Activated CD4-positive, alpha-beta T cell treated with anti-CD3 and anti-CD28 coated beads, Interleukin-2, amount 10 ng/mL, durations not matched to agents 24 days and 14 days (primary cell): ENCODE measurements at places on chromosomes 16 and 17.
A peak's percentile ranks its signal among the peaks of the same experiment; 100 is the strongest.

GRCh38 chr17:45702666-45703266 lies 81.4 kb upstream of the CRHR1 start:
- H3K4me1 ChIP-seq: peaks cover 12% of the 10 kb centered on the region
- no peak overlapping the region for H3K4me3 ChIP-seq
- H3K36me3 ChIP-seq: no peaks in the 10 kb centered on the region
- no peak overlapping the region for H3K27ac ChIP-seq
- DNase-seq: no peak

DNA sequence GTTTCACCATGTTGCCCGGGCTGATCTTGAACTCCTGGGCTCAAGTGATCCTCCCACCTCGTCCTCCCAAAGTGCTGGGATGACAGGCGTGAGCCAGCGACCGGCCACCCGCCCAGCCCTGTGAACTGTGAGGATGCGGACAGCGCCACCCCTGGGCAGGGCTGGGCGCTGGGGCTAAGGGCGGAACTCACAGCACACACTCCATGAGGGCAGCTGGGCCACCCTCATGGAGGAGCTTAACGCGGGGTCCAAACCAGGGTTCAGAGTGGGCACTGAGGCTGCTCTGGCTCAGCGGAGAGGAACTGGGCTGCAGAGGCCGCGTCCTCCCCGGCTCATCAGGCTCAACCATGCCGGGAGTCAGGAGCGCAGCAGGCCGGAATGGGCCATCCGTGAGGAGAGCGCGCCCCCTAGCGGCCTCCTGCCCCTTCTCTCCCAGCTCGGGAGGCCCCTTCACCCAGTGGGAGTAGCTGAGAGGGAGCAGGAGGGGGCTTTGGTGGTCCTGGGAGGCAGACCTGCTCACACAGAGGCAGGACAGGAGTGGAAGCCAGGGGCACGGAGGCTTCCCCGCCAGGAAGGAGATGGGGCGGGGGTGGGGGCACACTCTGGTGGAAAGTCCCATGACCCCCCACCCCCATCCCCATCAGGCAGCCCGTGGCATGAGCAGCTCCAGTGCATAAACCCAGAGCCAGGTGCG lies 13.8 kb downstream of the CORO7 start:
- H3K27ac ChIP-seq: no peak overlapping the region
- peaks cover 41% of the 10 kb centered on the region for H3K36me3 ChIP-seq
- H3K4me3 ChIP-seq: no peak overlapping the region
- peaks cover 2% of the 10 kb centered on the region for H3K4me1 ChIP-seq
- H3K27me3 ChIP-seq: no peaks in the 10 kb centered on the region
- DNase-seq: peak; percentile 91

DNA sequence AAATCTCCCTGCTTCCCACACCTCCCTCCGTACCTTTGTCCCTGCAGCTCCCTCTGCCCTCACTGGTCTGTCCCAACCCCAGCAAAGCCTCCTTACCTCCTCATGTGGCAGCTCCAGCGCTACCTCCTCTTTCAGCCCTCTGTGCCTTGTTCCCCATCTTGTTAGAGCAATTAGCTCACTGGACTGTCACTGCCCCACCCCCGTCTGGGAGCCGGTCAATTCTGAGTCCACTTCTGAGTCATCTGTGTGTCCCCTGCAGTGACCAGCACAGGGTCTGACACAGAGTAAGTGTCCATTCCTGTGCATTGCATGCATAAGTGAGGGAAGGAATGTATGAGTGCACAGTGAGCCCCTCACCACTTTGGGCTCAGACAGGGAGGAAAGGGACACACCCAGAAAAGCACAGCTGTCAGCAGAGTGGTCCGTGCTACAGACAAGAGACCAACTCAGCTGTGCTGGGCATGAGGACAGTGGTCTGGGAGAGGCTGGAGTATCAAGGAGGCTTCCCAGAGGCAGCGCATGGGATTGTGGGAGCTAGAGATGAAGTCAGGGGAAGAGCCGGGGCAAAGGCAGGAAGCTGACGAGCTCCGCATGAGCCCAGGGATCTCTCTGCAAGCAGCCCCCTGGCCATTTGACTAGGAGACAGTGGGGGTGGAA lies 45.9 kb downstream of the PITPNM3 start:
- no peaks in the 10 kb centered on the region for H3K36me3 ChIP-seq
- no peak overlapping the region for H3K27ac ChIP-seq
- DNase-seq: no peak
- peaks cover 13% of the 10 kb centered on the region for H3K27me3 ChIP-seq

DNA sequence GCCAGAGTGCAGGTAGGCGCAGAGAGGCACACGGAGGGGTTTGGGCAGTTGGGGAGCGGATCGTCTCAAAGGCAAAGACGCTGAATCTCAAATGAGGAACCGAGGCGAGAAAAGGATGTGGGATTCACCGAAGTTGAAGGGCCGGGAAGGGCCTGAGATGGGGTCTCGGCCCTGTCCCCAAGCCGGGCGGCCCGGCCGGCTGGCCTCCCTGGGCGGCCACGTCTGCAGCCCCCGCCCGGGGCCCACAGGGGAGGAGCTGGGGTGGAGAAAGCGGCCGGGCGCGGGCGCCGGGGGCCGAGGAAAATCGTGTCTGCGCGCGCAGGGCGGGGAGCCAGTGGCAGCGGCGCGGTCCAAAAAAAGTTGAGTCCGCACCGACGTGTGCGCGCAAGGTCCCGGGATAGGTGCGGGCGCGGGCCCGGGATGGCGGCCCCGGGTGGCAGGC lies 458 bp downstream of the SLC12A4 start:
- H3K36me3 ChIP-seq: no peaks in the 10 kb centered on the region
- DNase-seq: peak; percentile 87
- H3K4me3 ChIP-seq: peak overlapping the region; percentile 97
- peak overlapping the region; percentile 95 for H3K27ac ChIP-seq

DNA sequence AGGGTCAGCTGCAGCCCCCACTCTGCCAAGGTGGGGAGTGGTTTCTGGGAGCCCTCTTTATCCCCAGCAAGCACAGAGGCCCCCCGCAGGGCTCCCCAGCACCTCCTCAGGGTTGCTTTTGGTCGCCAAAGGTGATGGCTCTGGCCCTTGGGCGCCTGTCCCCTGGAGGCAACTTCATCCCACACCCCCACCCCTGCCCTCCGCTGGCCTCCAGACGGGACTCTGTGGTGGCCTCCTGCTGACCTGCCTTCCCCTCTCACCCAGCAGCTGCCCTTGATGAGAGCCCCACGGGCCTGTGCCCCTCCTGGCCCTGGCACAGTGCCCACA lies 7.8 kb upstream of the RHOT2 start:
- H3K27ac ChIP-seq: no peak overlapping the region
- H3K36me3 ChIP-seq: peaks cover 2% of the 10 kb centered on the region
- DNase-seq: no peak
- no peak overlapping the region for H3K4me3 ChIP-seq
- H3K4me1 ChIP-seq: peaks cover 4% of the 10 kb centered on the region

GRCh38 chr17:81550285-81550684 lies 1.9 kb downstream of the FAAP100 start:
- H3K4me1 ChIP-seq: peaks cover 24% of the 10 kb centered on the region
- H3K4me3 ChIP-seq: peak overlapping the region; percentile 91
- H3K27me3 ChIP-seq: no peaks in the 10 kb centered on the region
- peaks cover 26% of the 10 kb centered on the region for H3K36me3 ChIP-seq

GRCh38 chr17:40366861-40367518 lies 2.5 kb upstream of the GJD3 start:
- H3K36me3 ChIP-seq: peaks cover 7% of the 10 kb centered on the region
- H3K27ac ChIP-seq: no peak overlapping the region
- no peak overlapping the region for H3K4me3 ChIP-seq
- no peaks in the 10 kb centered on the region for H3K27me3 ChIP-seq
- no peak for DNase-seq

DNA sequence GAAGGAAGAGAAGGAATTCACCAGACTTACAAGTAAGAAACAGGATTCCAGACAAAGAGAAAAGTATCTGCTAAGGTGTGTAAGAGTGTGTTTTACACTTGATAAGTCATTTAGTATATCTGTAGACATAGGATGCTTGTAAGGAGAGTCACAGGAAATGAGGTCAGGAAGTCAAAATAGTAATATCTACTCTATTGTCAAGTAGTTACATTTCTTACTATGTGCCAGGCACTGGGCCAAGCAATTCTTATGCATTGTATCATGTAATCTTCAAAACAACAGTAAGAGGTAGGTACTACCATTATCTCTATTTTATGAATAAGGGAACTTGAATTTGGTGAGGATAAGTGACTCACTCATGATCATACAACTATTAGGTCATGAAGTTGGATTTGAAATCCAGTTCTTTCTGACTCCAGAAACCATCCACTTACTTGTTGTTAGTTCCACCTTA lies 129.1 kb downstream of the SNX11 start:
- H3K36me3 ChIP-seq: peaks cover 25% of the 10 kb centered on the region
- H3K4me3 ChIP-seq: no peak overlapping the region
- H3K27me3 ChIP-seq: no peaks in the 10 kb centered on the region
- DNase-seq: no peak
- H3K27ac ChIP-seq: no peak overlapping the region

DNA sequence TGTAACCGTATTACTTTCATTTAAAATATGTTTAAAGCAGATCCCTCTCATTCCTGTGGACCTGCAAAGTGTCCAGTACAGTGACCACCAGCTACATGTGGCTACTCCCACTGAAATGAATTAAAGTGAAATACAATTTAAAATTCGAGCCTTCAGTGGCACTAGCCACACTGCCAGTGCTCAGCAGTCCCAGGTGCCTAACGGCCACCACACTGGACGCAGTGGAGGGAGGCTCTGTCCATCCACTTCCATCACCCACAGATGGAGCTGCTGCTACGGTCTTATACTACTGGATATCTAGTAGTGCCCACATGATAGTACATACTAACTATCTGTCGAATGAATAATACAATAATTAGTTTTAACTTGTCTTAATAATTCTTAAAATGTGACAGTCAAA lies 2.3 kb upstream of the CBX2 start:
- no peak overlapping the region for H3K4me3 ChIP-seq
- no peaks in the 10 kb centered on the region for H3K36me3 ChIP-seq
- H3K4me1 ChIP-seq: peaks cover 13% of the 10 kb centered on the region
- peaks cover 65% of the 10 kb centered on the region for H3K27me3 ChIP-seq

- peak; percentile 82 for DNase-seq
- H3K4me3 ChIP-seq: no peak overlapping the region
- H3K27ac ChIP-seq: no peak overlapping the region
- H3K27me3 ChIP-seq: no peaks in the 10 kb centered on the region
- H3K4me1 ChIP-seq: peaks cover 42% of the 10 kb centered on the region
Measured at GRCh38 chr17:8151641-8152111, 528 bp downstream of the PER1 start.

GRCh38 chr17:560432-560873 lies 154.2 kb downstream of the VPS53 start:
- peaks cover 43% of the 10 kb centered on the region for H3K36me3 ChIP-seq
- H3K4me1 ChIP-seq: peaks cover 20% of the 10 kb centered on the region
- no peaks in the 10 kb centered on the region for H3K27me3 ChIP-seq
- no peak overlapping the region for H3K4me3 ChIP-seq
- peak overlapping the region; percentile 82 for H3K27ac ChIP-seq
- no peak for DNase-seq

DNA sequence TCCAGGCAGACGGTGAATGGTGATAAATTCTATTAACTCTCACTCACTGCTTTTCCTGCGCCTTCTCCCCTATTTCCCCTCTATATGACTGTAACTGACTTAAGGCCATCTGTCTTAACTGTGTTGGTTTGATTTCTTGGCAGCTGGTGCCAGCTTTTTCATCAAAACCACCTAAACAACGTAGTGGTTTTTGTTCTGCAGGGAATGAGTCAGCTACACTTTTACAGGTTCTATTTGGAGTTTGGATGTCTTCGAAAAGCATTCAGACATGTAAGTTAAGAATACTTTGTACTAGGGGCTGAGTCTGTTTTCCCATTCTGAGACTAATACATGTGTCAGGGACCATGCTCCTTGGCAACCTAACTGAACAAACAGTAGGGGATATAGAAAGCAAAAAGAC lies 8.5 kb downstream of the REXO5 start:
- H3K4me1 ChIP-seq: peaks cover 14% of the 10 kb centered on the region
- peaks cover 24% of the 10 kb centered on the region for H3K36me3 ChIP-seq
- H3K27me3 ChIP-seq: no peaks in the 10 kb centered on the region
- no peak overlapping the region for H3K27ac ChIP-seq
- no peak for DNase-seq

- H3K4me1 ChIP-seq: peaks cover 1% of the 10 kb centered on the region
- peaks cover 2% of the 10 kb centered on the region for H3K36me3 ChIP-seq
- H3K27me3 ChIP-seq: peaks cover 30% of the 10 kb centered on the region
- no peak overlapping the region for H3K27ac ChIP-seq
- no peak overlapping the region for H3K4me3 ChIP-seq
Measured at GRCh38 chr17:7982666-7983065, 19.7 kb upstream of the GUCY2D start.

- peak; percentile 83 for DNase-seq
- H3K4me1 ChIP-seq: peaks cover 56% of the 10 kb centered on the region
- H3K27me3 ChIP-seq: no peaks in the 10 kb centered on the region
- no peaks in the 10 kb centered on the region for H3K36me3 ChIP-seq
- H3K4me3 ChIP-seq: peak overlapping the region; percentile 85
- H3K27ac ChIP-seq: peak overlapping the region; percentile 97
Measured at GRCh38 chr17:78257810-78258322, 26.4 kb downstream of the TMEM235 start.

DNA sequence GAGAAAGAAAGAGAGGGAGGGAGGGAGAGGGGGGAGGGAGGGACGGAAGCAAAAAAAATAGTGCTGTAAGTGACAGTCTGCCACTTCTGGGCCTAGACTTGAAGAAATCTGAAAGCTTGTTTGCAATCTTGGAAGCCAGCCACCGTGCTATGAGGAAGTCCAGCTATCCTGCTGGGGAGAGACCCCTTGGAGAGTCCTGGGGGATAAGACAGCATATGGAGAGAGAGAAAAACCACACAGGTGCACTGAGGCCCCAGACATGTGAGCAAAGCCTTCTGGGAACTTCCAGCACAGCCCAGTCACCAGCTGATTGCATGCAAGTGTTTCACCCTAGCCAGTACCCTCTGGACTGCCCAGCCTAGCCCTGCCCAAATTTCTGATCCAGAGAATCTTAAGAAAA lies 12.6 kb upstream of the ALOX12B start:
- H3K36me3 ChIP-seq: no peaks in the 10 kb centered on the region
- peaks cover 11% of the 10 kb centered on the region for H3K27me3 ChIP-seq
- DNase-seq: no peak
- no peak overlapping the region for H3K27ac ChIP-seq

- peaks cover 7% of the 10 kb centered on the region for H3K4me1 ChIP-seq
- no peaks in the 10 kb centered on the region for H3K27me3 ChIP-seq
- DNase-seq: no peak
- no peak overlapping the region for H3K27ac ChIP-seq
Measured at GRCh38 chr16:69503244-69503643, 62.5 kb upstream of the NFAT5 start.

DNA sequence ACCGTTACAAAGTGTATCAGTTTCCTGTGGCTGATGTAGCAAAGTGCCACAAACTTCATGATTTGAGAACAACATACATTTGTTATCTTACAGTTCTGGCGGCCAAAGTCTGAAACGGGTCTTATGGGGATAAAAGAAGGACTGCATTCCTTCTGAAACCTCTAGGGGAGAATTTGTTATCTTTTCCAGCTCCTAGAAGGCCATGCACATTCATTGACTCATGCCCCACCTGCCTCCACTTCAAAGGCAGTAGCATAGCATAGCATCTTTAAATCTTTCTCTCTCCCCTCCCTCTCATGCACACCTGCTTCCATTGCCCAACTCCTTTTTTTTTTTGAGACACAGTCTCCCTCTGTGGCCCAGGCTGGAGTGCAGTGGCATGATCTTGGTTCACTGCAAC lies 190.7 kb upstream of the DYNLRB2 start:
- no peak overlapping the region for H3K27ac ChIP-seq
- peaks cover 2% of the 10 kb centered on the region for H3K27me3 ChIP-seq
- no peaks in the 10 kb centered on the region for H3K4me1 ChIP-seq
- no peaks in the 10 kb centered on the region for H3K36me3 ChIP-seq
- no peak for DNase-seq
